ENCODE measurements at places on chromosomes 16 and 17.

DNA sequence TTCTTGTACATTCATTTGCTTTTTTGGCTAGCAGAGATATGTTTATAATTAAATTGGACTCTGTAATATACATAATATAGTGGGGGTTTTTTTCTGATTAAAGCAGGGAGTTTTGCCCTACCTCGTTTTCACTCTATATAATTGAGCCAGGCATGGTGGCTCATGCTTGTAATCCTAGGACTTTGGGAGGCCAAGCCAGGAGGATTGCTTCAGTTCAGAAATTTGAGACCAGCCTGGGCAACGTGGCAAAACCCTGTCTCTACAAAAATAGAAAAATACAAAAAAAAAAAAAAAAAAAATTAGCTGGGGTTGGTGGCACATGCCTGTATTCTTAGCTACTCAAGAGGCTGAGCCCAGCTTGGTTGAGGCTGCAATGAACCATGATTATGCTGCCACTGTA is 42.2 kb downstream of the PAFAH1B1 start:
- no peak for DNase-seq

DNA sequence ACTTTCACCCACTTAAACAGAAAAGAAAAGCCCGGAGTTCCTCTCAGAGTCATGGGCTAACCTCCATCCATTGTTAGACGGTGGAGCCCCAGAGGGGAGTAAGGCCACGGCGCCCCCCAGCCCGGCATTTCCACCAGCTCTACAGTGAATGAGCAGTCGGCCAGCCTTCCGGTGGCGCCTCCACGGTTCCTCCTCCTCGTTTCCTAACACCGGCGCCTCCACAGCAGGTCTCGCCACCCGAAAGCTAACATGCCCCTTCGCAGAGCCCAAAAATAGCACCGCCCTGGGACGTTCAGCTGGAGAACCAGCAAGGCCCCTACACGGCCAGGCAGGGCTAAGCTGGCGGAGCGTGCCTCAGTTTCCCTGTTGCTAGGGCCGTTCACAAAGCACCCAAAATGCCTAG is 858 bp downstream of the MMD start:
- peak; percentile 67 for DNase-seq

DNA sequence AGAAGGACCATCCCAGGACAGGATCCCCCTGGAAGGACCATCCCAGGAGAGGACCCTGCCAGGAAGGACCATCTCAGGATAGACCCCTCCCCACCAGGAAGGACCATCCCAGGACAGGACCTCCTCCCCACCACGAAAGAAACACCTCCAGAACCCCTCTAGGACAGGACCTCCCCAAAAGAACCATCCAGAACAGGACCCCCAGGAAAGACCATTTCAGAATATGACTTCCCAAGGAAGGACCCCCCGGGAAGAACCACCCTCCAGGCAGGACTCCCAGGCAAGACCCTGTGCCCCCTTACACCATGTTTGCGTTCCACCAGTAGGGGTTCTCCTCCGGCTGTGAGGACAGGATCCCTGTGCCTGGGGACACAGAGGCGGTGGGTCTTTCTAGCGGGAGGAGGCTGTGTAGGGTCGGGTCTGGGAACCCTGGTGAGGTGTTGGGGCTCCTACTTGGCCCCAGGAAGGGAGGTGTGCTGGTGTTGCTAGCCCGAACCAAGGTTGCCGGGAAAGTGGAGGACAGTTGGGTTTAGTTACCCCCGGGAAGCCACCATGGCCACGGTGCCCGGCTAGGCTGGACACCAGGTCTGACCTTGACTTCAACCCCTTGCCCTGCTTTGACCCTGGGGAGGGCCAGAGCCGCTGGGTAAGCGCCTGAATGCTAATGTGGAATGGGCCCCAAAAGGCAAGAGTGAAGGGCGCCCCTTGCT is 2.2 kb downstream of the NOTUM start:
- DNase-seq = no peak

DNA sequence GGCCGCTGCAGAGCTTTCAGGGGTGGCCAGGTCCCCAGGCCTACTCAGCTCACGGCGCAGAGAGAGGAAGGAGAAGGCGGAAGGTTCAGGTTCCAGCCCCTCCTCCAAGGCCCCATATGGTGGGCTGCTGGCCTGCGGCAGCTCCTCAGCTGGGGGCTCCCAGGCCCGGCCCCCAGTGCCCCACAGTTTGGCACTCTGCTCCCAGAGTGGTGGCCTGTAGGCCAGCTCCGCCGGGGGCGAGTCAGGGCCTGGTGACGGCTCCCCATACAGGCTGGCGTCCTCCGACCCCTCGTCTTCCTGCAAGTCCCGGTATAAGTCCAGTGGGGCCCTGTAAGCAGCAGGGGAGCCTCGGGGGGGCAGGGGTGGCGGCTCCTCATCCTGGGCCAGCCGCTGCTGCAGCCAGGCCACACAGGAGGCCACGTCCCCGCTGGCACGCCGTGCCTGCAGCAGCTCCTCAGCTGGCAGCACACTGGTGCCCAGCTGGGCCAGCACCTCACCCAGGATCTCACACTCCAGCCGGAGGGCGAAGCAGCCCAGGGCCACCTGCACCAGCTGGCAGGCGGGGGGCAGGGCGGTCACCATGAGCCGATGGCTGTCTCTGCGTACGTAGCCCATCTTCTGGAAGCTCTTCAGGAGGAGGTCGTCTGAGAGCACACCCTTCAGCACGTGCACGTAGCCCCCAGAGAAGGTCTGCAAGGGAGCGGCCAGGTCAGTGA is 3.7 kb downstream of the SPATA2L start:
- peak; percentile 23 for DNase-seq

DNA sequence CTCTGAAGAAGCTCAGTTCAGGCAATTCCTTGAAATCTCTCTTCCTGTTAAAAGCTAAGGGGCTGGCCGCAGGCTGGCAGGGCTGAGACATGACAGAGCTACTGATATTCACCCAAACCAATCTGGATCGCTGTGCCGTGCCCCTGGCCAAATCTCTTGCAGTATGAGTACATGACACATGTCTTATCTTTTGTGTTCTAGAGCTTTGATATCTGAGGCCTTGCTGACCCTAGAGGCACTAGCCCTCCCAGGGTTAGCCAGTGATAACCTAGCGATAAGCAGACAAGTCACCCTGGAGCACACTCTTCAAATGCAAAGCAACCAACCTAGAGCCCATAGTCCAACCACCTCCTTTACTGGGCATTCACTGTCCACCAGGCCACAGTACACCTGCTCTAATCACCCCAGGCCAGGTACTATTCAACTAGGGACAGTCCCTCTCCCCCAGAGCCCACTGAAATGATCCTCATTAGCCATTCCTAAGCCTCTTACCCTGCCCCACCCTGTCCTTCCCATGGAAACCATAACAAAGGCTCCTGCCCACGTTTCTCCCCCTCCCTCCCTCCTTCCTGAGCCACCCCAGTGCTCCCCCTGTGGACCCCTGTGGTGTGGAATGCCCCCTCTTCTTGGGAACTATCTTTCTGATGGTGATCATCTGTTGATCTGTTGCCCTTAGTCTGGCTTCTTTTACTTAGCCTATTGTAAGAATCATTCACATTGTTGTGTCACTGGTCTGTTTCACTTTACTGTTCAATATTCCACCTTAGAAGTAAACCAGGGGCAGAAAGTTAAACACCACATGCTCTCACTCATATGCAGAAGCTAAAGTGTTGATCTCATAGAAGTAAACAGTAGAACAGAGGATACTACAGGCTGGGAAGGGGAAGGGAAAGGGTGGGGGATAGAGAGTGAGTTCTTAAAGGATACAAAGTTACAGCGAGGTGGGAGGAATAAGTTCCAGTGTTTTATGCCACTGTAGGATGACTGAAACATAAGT is 52.5 kb downstream of the TEKT5 start:
- no peak for DNase-seq

All from left cardiac atrium (tissue), 4 donors.